H4 (cell line): ENCODE measurements at places on chromosomes 12 and 14. TPM values are rescaled to one million over a fixed set of nuclear protein-coding genes. Genes with fewer than 3 reads are reported as not detected.

Gene PLEKHG7
- total RNA-seq: not detected in 2 replicates

Gene TSPAN19
- not detected in 2 replicates for total RNA-seq

Gene TBK1
- 23.7 and 28.0 TPM in 2 replicates for total RNA-seq

Gene SOX5
- total RNA-seq: 2.5 and 5.4 TPM in 2 replicates

Gene TRIM9
- total RNA-seq: 0.06 and 0.48 TPM in 2 replicates

Gene OR10G3
- total RNA-seq: not detected in 2 replicates

Gene SOCS4
- total RNA-seq: 9.3 and 11.6 TPM in 2 replicates

Gene IAPP
- not detected in 2 replicates for total RNA-seq

Gene MARS1
- total RNA-seq: 118 and 121 TPM in 2 replicates

Gene TAS2R7
- total RNA-seq: not detected in 2 replicates

Gene ITGB7
- total RNA-seq: 0.39 and 1.2 TPM in 2 replicates

Gene ZBTB25
- total RNA-seq: 2.3 and 2.6 TPM in 2 replicates

Gene PROX2
- not detected in 2 replicates for total RNA-seq

Gene ERGIC2
- total RNA-seq: 109 and 117 TPM in 2 replicates

Gene CLEC4C
- total RNA-seq: not detected in 2 replicates

Gene TAS2R46
- 0.23 TPM in 1 of 2 replicates, not detected in the other for total RNA-seq

Gene ADAM20
- not detected in 2 replicates for total RNA-seq

Gene MTHFD1
- total RNA-seq: 38.0 and 57.8 TPM in 2 replicates

Gene MYBPC1
- not detected in 2 replicates for total RNA-seq

Gene KITLG
- total RNA-seq: 12.3 and 13.0 TPM in 2 replicates

Gene TROAP
- total RNA-seq: 39.8 and 56.9 TPM in 2 replicates

Gene TSPAN8
- 1.2 and 1.9 TPM in 2 replicates for total RNA-seq

Gene ERP27
- total RNA-seq: not detected in 2 replicates

Gene SYNE2
- 6.1 and 10.3 TPM in 2 replicates for total RNA-seq

Gene SYNDIG1L
- not detected in 2 replicates for total RNA-seq

Gene TAS2R20
- total RNA-seq: 0.62 TPM in 1 of 2 replicates, not detected in the other

Gene OASL
- 5.3 and 9.2 TPM in 2 replicates for total RNA-seq

Gene FAR2
- 3.2 and 3.3 TPM in 2 replicates for total RNA-seq

Gene CLEC2A
- total RNA-seq: not detected in 2 replicates

Gene ENTPD5
- total RNA-seq: 2.9 and 5.6 TPM in 2 replicates

Gene LGR5
- 0.66 and 1.2 TPM in 2 replicates for total RNA-seq

Gene FAM186B
- total RNA-seq: 0.39 and 3.8 TPM in 2 replicates

Gene ACRBP
- not detected in 2 replicates for total RNA-seq
